Colonic mucosa (tissue), 4 donors: ENCODE measurements at places on chromosomes 7 and 10.

GRCh38 chr7:51046103-51046466 lies 263.4 kb upstream of the GRB10 start:
- peak; percentile 29 for DNase-seq

- DNase-seq, result no peak
These were observed 41.3 kb downstream of the ARID5B start for GRCh38 chr10:61942604-61943461.

- peak; percentile 34 for DNase-seq
These were observed 3.1 kb downstream of the PALS2 start for GRCh38 chr7:24576171-24577025.

- peak; percentile 4 for DNase-seq
These were observed 46.0 kb downstream of the SH2D4B start for GRCh38 chr10:80583685-80584084.

DNA sequence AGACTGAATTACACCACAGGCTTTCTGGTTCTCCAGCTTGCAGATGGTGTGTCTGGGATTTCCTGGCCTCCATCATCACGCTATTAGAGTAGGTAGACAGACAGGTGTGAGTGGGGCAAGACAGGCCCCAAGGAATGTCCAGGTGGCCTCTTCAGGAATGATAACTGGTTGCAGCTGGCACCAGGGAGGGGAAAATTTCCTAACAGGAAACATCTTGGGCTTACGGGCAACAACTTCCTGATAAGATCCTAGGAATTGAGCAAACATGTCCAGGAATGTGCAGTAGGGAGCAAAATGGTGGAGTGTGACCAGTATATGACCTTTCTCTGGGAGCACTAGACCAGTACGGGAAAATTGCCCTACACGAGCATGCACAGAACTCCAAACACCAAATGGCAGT lies 11.3 kb downstream of the XRCC2 start:
- DNase-seq, result no peak

DNA sequence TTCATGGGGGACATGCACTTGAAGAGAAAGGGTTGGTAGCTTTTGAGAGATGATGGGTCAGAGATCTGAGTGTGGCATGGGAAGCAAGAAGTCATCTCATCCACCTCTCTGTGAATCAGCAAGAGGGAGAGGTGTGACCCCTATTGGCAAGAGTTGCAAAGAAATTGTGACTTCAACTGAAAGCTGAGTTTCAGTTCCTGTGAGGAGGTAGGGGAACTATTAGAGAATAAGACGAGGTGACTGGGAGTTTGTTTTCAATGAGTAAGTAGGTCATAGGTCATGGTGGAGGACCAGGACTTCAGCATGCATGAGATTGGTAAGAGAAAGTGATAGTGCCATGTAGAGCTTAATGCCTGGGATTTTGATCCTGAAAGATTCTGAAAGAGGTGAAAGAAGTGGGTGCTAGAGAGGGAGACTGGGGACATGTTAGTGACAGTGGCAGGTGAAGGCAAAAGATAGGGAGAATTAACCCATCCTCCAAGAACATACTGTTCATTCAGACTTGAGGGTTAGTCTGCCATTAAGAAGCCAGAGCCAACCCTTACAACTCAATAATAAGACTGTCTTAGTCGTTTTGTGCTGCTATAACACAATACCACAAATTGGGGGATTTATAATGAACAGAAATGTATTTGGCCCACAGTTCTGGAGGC lies 75.5 kb upstream of the CAPZA2 start:
- DNase-seq, result no peak

DNA sequence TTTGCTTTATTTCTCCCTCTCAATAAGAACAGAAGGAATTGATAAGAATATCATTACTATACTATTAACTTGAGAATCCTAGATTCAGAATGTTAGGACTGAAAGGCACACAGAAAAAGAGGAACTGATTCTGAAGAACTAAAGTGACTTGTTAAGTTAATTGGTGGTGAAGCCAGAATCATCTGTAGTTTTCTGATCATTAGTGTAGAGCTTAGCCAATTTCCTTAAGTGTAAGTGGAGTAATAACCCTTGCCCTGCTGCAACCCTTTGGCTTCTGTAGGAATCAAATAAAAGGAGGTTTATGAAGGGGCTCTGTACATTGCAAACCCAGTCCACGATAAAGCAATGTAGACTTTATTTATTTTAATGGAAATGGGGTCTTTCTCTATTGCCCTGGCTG lies 1186.0 kb downstream of the SORCS3 start:
- DNase-seq, result no peak

DNA sequence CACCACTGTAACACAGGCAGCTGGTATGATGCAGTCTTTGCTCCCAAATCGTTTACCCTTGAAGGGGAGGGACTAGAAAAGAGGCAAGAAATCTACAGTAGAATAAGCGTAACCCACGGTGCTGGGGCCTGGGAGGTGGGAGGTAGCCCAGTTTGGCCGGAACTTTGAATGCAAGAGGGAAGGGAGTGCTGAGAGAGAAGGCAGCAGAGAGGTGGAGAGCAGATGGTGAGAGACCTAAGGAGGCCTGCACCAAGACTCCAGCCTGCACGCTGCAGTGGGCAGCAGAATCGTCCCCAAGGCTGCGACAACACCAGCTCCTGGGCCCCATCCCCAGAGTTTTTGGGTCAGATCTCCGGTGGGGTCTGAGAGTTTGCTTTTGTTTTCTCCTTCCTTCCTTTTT lies 547.5 kb downstream of the GALNT17 start:
- no peak for DNase-seq

- DNase-seq, result peak; percentile 45
These were observed 14.4 kb upstream of the GPR15LG start for GRCh38 chr10:84159076-84159685.

DNA sequence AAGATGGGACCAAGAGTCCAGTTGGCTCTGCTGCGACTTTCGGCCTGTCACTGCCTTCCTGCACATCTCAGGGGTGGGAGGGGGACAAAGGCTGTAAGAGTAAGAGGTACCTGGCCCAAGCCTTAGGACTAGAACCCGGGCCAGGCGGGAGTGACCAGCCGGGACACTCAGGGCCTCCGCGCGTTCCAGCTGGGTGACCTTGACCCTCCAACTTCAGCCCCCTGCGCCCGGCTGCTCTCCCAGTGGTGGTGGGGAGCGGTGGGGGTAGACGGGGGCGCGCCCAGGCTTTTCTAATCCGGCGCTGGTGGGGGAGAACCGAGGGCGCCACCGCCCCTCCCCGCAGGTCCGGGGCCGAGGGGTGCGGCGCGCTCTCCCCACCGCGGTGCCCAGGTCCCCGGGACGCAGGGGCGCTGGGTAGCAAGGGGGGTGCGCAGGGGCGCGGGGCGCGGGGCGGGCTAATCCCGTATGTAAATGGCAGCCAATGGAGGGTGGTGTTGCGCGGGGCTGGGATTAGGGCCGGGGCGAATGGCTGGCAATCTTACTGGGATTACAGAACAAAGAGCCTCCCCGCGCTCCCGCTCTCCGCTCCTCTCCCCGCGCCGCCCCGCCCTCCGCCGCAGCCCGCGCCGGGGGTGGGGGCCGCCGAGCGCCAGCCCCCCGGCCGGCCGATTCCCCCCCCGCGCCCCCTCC lies at the start of gene GTF2IRD1:
Gene GTF2IRD1, plus strand, starts transcription at position 585 of the 690 bp plus-strand sequence. CDS start 54,175 bp downstream, outside the sequence.
- peak; percentile 74 for DNase-seq

DNA sequence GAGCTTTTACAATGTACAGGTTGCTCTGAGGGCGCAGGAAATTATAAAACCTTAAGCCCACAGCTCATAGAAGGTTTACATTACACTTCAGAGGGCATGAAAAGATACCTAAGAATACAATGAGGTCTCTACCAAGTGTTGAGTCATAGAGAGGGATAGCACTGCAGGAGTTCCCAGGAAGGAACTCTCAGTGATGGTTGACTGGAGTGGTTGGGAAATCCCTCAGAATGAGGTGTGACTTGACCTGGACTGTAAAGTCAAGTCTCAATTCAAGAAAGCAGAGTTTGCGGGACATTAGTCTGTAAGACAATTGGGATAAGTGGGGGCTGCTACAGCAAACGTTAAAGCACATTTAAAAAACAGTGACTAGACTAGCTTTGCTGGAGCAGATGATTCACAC lies 21.9 kb downstream of the TNKS2 start:
- no peak for DNase-seq

DNA sequence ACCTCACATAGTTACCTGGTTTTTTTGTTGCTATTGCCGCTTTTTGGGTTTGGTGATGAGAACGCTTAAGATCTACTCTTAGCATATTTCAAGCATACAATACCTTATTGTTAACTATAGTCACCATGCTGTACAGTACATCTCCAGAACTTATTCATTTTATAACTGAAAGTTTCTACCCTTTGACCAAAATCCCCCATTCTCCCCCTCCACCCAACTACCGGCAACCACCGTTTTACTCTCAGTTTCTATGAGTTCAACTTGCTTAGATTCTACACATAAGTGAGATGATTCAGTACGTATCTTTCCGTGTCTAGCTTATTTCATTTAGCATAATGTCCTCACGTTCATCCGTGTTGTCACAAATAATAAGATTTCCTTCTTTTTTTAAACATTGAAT lies 86.7 kb upstream of the IL6 start:
- no peak for DNase-seq

- no peak for DNase-seq
These were observed 66.8 kb downstream of the ITGB1 start for GRCh38 chr10:32891261-32891660.

DNA sequence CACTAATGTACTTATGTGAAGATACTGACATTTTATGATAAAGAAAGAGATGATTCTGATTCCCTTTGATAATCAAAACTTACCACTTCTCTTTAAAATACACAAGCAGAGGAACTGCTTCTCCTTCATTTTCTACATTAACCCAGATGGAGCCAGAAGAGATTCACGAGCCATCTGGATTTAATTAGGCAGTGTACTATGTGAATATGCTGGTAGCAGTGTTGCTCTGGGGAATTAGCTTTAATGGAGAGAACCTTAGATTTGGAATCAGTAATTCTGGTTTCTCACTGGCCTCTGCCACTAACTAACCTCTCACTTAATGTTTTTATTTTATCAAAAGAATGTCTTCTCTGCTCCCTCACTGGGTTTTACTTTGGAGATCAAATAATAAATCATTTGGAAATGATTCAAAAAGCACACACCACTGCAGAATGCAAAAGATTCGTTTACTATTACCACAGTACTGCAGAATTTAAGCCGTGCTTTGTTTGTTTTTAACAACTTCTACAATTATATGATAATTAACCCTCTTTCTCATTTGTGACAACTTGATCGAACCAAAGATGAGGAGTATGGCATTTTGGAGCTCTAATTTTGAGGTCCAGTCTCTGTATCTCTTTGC lies 77.5 kb upstream of the PHYHIPL start:
- no peak for DNase-seq

GRCh38 chr10:76721891-76722505 lies 915.6 kb downstream of the KCNMA1 start:
- no peak for DNase-seq

DNA sequence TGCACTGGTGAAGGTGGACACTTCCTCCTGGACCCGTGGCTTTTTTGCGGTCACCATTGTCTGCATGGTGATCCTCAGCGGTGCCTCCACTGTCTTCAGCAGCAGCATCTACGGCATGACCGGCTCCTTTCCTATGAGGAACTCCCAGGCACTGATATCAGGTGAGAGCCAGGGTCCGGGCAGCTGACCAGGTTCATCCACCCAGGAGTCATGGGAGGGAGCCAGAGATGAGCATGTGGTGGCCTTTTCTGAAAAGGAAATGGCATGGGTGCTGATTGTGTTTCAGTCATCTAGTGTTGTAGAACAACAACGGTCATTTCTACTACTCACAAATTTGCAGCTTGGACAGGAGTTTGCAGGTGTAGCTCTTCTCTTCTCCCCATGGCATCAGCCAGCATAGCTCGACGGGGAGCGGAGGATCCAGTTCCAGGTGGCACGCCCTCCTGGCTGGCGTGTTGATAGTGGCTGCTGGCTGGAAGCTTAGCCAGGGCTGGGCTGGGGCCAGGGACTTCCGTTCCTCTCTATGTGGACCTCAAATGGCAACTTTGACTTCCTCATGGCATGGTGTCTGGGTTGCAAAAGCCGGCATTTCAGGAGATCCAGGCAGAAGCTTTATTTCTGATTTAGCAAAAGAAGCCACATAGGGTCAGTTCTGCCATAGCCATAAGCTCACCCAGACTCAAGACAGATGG lies 32.7 kb downstream of the SLC29A3 start:
- DNase-seq, result peak; percentile 52

GRCh38 chr7:103447073-103447960 lies 1.3 kb upstream of the SLC26A5 start:
- peak; percentile 60 for DNase-seq

GRCh38 chr7:139094596-139094995 lies 14.9 kb downstream of the ZC3HAV1 start:
- no peak for DNase-seq

DNA sequence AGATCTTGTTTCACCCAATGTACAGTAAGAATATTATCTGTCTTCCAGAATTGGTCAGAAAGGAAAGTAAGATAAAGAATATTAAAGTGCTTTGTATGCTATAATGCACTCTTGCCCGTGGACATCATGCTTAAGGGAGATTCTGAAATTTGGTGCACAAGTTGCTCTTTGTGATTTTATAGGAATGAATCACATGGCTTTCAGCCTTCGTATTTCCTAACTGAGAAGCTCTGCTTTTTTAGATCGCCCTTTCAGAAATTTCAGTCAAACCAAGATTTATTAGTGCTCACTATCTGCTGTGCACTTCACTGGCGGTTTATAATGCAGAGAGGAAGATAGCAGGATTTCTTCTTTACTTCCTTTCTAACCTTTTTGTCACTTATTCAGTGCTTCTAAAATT lies 1248.5 kb upstream of the LRRN3 start:
- no peak for DNase-seq

DNA sequence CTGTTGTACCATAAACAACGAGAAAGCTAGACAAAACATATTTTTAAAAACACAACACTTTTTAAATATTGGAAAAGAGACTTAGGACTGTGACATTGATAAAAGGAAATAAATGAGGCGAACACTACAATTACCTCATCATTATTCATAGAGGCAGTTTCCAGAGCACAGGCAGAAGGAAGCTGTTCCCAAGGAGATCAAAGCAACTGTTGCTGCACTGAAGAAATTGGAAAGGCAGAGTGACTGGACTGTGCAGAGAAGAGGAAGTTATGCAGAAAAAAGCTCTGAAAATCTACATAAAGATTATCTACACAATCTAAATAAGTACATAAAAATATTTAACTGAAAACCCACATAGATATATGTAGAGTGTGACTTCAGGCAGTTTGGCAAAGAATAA lies 32.8 kb downstream of the MYO3A start:
- no peak for DNase-seq

DNA sequence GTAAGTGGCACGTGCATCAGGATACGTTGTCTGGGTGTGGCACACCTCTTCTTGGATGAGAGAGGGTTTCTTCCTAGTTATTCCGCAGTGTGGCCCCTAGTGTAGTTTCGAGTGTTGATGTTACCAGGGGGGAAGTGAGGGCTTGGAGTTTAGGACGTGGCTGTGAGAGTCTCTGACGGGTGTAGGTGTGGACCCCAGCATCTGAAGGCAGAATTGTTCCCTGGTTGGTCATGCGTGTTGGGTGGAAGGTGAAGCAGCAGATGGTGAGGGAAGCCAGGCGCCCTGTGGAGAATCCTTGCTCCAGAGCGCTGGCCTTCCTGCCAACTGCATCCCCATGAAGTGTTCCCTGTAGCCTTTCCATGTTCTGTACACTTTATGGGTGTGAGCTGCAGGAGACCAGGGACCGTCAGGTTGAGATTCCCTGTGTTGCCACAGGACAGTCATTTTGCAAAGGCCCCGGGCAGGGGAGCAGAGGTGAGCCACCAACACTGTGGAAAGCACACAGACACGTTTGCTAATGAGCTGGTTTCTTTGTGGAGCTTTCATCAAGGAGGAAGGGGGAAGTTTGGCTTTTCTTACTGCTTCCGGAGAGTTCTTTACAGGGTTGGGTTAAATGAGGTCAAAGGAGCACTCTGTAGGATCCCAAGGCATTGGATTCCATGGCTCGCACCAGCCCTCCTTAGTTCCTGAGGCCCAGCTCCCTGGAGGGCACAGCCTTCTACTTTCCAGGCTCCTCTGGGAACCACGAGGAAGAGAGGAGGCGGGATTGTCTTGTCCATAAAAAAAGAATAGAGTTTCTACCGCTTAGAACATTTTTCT lies 32.0 kb downstream of the TSPAN14 start:
- DNase-seq, result no peak
